ENCODE measurements at places on chromosomes 1 and 21. TPM values are rescaled to one million over a fixed set of nuclear protein-coding genes. Genes with fewer than 3 reads are reported as not detected.
A peak's percentile ranks its signal among the peaks of the same experiment; 100 is the strongest.

DNA sequence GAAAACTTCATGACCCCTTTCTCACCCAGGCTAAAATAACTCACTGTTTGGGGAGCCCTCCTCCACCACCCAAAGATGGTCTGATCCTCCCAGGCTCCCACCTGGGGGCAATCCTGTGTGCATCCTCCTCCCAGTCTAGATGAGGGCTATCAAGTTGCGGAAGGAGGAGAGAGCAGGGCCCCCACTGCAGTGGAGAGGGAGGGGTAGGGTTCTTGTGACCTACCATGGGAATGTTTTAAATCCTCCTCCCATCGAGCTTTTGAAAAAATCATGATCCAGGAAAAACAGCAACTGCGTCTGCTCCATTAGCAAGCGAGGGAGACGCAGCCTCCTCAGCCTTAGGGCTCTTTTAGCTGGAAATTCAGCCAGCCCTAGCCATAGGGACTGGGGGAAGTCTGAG is 80.0 kb downstream of the NAV1 start:
- DNase-seq, result no peak

DNA sequence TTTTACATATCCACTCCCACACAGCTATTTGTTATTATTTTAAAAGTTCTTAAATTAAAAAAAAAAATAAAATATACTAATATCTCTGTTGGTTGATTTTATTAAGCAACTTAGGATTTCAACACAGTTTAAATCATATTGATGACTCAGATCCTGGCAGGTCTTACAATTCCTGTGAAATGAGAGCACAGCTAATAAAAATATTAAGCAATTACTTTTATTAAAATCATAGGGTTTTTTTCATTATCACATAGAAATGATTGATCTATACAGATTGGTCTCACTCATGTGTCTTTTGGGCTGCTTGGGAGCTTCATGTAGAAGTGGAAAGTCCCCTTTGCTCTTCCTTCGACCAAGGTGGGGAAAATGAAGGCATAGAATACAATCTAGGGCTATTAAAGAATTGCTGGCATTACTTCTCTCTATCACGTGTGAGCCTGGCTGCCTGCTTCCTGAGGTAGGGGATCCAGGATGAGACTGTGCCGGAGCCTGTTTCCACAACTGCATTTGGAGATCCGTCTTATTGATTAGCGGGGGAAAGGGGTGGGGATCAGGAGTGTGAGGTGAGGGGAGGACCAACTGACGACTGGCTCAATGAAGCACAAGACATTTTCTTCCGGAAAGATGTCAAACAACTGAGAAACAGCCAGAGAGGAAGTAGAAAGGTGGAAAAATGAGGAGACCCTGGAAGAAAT is 858.0 kb downstream of the USP25 start:
- peak; percentile 69 for DNase-seq

- DNase-seq, result no peak
Observed at GRCh38 chr1:118100686-118101514, 84.1 kb downstream of the SPAG17 start.

Gene CRP
- not detected for polyA plus RNA-seq

Gene OR6N1
- not detected for polyA plus RNA-seq

Gene ANKRD35
- 2.7 TPM for polyA plus RNA-seq

Gene USP33
- polyA plus RNA-seq, result 37.8 TPM

Gene INKA2
- 59.2 TPM for polyA plus RNA-seq

Gene SFN
- polyA plus RNA-seq, result 1.1 TPM

All from hindlimb muscle (tissue), 1 donor.